ENCODE measurements at places on chromosomes 13 and 19. TPM values are rescaled to one million over a fixed set of nuclear protein-coding genes. Genes with fewer than 3 reads are reported as not detected.

PTGER1 gene
- total RNA-seq = 0.72 TPM

ETV2 gene
- not detected for total RNA-seq

FSD1 gene
- total RNA-seq = 3.1 TPM

CGB2 gene
- total RNA-seq = not detected

NPHS1 gene
- total RNA-seq = not detected

TTC9B gene
- not detected for total RNA-seq

FFAR1 gene
- total RNA-seq = not detected

METTL21C gene
- total RNA-seq = not detected

CGB5 gene
- total RNA-seq = not detected

HTR2A gene
- total RNA-seq = 0.72 TPM

SULT2A1 gene
- not detected for total RNA-seq

PSG7 gene
- total RNA-seq = 0.36 TPM

SLC5A5 gene
- not detected for total RNA-seq

PRTN3 gene
- total RNA-seq = 0.16 TPM

CAPS gene
- 2.6 TPM for total RNA-seq

SIGLEC5 gene
- not detected for total RNA-seq

MEIS3 gene
- 48.1 TPM for total RNA-seq

SERP2 gene
- total RNA-seq = 1.6 TPM

DACH1 gene
- total RNA-seq = 0.49 TPM

ZNF841 gene
- 21.5 TPM for total RNA-seq

KCNN4 gene
- total RNA-seq = not detected

OR10H1 gene
- total RNA-seq = not detected

EXOC3L2 gene
- total RNA-seq = 0.18 TPM

PLIN3 gene
- 118 TPM for total RNA-seq

ATP4B gene
- not detected for total RNA-seq

PSG1 gene
- total RNA-seq = not detected

CD70 gene
- not detected for total RNA-seq

TMPRSS9 gene
- total RNA-seq = not detected

SBNO2 gene
- 84.6 TPM for total RNA-seq

RFC3 gene
- total RNA-seq = 8.3 TPM

NAXD gene
- total RNA-seq = 23.6 TPM

KLK15 gene
- total RNA-seq = not detected

GFY gene
- not detected for total RNA-seq

SCEL gene
- not detected for total RNA-seq

TNFSF9 gene
- total RNA-seq = 0.18 TPM

TSHZ3 gene
- 7.1 TPM for total RNA-seq

BRCA2 gene
- total RNA-seq = 2.1 TPM

CEACAM20 gene
- not detected for total RNA-seq

ICAM5 gene
- total RNA-seq = 4.5 TPM

ZNF625 gene
- total RNA-seq = 6.8 TPM

RCBTB1 gene
- total RNA-seq = 7.2 TPM

TMEM272 gene
- total RNA-seq = not detected

ATP7B gene
- total RNA-seq = 6.0 TPM

LILRB2 gene
- not detected for total RNA-seq

SRRM5 gene
- not detected for total RNA-seq

EML2 gene
- total RNA-seq = 18.8 TPM

RASIP1 gene
- 3.4 TPM for total RNA-seq

ARHGAP45 gene
- 8.1 TPM for total RNA-seq

KIRREL2 gene
- not detected for total RNA-seq

ARHGEF1 gene
- 51.0 TPM for total RNA-seq

LHFPL6 gene
- total RNA-seq = 82.9 TPM

FREM2 gene
- not detected for total RNA-seq

KIR3DL2 gene
- total RNA-seq = not detected

EPS8L1 gene
- 0.90 TPM for total RNA-seq

CD37 gene
- not detected for total RNA-seq
